CD8-positive, alpha-beta T cell (primary cell): ENCODE measurements at places on chromosomes 4 and X.

DNA sequence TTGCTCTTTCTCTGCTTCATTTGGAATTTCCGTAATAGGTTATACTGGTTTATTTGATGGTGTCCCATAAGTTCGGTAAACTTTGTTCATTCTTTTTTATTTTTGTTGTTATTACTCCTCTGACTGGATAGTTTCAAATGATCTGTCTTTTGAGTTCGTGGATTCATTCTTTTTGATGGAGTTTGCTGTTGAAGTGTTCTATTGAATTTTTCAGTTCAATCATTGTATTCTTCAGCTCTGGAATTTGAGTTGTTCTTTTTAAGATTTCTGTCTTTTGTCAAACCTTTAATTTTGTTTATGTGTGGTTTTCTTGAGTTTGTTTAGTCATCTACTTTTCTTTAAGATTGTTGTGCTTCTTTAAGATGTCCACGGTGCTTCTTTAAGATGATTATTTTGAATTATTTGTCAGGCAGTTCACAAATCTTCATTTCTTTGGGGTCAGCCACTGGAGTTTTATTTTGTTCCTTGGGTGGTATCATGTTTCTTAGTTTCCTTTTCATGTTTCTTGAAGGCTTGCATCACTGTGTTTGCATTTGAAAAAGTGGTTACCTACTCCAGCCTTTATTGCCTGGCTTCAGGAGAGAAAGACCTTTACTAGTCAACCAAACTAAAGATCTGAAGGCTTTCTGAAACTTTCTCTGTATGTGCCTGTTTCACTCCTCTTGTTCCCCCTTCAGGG lies 154.8 kb upstream of the ANXA3 start:
- no peak for DNase-seq

DNA sequence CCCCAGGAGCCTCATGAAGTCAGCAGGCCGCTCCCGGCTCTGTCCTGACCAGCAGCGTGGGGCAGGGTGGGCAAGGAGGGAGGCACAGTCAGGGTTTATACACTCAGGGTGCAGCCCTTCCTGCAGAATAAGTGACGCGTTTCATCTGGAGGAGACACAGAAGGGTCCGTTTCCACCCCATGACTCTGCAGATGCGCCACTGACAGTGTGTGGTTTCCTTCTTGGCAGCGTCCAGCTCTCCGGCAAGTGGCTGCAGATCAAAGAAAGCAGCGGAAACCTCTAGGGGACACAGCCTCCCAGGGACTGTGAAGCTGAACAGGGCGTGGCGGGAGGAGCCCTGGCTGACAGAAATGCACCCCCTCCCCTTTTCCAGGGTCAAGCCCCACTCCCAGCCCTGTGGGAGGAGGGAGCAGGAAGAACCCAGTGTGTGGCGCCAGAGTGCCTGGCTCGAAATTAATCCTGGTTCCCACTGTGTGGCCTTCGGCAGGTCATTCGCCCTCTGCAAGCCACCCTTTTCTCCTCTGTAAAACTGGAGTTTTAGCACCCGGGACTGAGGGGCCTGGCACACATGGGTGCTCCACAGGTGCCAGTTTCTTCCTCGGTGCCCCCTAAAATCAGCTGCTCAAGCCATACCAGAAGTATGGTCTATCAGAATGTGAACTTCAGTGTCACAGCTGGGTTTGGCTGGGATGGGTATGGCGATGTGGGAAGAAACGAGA lies 17.3 kb upstream of the TBC1D14 start:
- no peak for DNase-seq

DNA sequence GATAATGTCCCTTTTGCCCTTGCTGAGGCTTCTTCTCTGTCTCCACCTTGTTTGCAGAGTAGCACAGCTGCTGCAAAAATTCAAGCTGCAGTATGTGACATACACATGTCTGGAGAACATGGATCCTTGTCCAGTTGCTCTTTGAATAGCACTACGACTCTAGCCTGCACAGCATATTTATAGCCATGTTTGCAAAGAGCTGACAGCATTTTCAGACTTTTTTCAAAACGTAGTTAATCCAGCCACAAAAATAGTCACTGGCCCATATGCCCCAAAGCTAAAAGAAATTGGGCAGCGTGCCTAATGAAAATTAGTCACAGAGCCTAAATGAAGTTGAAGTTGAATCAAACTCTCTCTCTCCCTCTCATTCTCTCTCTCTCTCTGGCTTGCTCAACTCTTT lies 17.5 kb downstream of the SLC16A2 start:
- DNase-seq: no peak

- DNase-seq: no peak
These were observed 670.1 kb upstream of the EPHA5 start for GRCh38 chr4:66340286-66340893.

- DNase-seq: no peak
These were observed 109.3 kb downstream of the FAM53A start for GRCh38 chr4:1574601-1575417.

- DNase-seq: no peak
These were observed 7.3 kb upstream of the DTHD1 start for GRCh38 chr4:36274158-36274557.

- DNase-seq: no peak
These were observed 2.2 kb downstream of the SLIT2 start for GRCh38 chr4:20253735-20254409.

DNA sequence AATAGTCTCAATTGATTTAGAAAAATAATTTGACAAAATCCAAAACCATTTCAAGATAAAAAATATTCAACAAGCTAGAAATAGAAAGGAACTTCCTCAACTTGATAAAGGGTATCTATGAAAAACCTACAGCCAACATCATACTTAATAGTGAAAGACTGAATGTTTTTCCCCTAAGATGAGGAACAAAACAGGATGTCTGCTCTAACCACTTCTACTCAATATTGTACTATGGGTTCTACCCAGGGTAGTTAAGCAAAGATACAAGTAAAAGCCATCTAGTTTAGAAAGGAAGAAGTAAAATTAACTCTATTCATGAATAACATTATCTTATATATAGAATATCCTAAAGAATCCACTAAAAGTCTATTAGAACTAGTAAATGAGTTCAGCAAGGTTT lies 21.5 kb upstream of the SYTL5 start:
- no peak for DNase-seq

DNA sequence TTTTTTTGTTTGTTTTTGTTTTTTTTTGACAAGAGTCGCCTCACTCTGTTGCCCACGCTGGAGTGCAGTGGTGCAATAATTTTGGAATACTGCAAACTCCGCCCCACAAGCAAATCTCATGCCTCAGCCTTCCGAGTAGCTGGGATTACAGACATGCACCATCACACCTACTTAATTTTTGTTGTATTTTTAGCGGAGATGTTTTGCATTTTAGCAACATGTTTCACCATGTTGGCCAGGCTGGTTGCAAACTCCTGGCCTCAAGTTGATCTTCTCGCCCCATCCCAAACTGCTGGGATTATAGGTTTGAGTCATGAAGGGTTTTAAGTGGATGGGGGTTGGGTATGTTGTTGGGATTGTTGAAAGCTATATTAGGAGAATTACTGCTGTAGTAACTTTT lies 270.9 kb upstream of the LCORL start:
- DNase-seq: no peak

DNA sequence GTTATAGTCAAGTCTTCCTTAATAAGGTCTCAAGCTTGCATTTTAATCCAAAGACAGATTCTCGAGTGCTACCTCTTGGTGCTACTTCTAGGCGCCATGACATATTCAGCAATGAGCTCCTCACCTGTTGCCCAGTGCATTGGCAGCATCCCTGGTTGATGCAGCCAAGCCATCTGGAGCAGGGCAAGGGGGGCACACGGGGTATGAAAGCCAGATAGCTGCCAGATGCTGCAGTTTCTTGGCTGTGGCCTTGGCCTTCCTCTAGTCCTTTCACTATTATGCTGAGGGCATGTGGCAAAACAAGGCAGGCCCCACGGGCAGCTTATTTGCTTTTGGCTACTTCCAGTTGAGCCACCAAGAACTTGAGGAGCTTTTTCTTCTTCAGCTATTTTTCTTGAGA lies 168.6 kb upstream of the PGRMC2 start:
- no peak for DNase-seq

GRCh38 chr4:79982601-79983322 lies 90.3 kb downstream of the ANTXR2 start:
- no peak for DNase-seq

GRCh38 chrX:470686-471085 lies 84.0 kb upstream of the PPP2R3B start:
- no peak for DNase-seq

- no peak for DNase-seq
These were observed 256.0 kb upstream of the SFRP2 start for GRCh38 chr4:154044742-154045485.

DNA sequence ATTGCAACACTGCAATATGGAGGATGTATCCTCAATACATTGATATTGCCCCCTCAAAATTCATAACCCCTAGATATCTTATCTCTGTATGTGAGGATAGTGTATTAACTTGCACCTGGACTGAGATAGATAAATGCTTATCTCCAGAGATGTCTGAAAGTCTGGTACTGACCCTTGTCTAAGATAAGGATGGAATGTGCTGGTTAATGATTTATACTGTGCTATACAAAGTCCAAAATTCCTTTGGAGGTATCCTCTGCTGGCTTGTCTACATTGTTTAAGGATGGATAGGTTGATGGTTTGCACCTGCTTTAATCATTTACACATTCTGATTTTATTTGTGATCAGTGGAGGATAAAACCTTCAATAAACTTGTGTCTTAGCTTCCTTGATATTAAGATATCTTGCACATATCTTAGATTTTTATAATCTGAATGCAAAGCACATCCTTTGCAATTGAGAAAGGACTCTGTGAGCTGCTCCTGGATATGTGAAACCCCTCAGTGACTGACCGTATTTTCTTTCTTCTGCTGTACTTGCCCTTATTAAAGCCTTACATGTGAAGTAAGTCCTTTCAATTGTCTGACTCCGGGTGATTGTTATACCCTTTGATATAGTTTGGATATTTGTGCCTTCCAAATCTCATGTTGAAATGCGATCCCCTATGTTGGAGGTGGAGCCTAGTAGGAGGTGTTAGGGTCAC lies 430.3 kb upstream of the MAOA start:
- DNase-seq: no peak

- DNase-seq: no peak
These were observed 138.0 kb downstream of the RPA4 start for GRCh38 chrX:97021680-97022079.

- DNase-seq: no peak
These were observed 82.5 kb downstream of the TBC1D9 start for GRCh38 chr4:140673729-140674128.

DNA sequence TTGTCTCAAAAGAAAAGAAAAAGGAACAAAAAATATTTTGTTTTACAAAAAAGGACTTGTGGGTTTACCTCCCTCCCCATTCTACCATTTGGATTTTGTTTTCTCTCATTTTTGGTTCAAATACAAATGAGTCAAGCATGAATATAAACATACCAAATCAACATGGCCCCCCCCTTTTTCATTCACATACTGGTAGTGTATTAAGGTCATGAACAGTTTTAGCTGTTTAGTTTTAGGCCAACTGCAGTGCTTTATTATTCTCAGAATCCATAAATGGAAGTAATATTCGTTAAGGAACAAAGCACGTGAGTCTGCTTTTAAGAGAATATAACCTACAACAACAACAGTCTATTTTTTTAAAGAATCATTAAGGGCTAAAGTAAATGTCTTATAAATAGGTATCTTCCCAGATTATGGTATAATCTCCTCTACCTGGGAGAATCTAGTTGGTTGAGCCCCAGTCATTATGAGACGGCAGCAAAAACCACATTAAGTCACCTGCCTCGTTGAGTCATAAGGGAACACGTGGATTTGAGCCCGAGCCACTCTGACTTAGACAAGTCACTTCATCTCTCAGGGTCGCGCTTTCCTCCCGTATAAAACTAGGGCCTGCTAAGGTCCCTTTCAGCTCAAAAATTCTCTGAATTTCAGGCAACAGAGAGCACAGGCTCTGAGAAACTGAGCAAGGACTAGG lies 26.7 kb downstream of the BCLAF3 start:
- DNase-seq: no peak

GRCh38 chr4:8391972-8392371 lies 48.6 kb downstream of the ACOX3 start:
- DNase-seq: no peak

DNA sequence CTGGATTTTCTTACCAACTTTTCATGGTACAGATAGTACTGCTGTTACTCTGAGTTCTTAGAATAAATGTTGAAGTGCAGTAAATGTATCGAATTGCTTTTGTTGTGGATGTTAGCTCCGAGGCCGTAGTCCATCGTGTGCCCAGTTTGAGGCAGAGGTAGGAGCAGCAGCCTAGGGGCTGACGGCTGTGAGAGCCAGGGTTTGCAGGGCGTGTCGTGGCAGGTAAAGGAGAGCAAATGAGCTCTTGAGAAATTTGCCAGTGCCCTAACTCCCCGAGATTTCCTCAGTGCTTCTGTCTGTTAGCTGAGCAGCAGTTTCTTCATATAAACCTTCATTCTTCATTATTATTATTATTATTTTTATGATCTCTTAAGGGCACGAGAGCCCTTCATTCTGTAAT lies 21.6 kb downstream of the PRIMPOL start:
- DNase-seq: no peak

- DNase-seq: no peak
These were observed 61.9 kb downstream of the TSC22D3 start for GRCh38 chrX:107713543-107714205.

DNA sequence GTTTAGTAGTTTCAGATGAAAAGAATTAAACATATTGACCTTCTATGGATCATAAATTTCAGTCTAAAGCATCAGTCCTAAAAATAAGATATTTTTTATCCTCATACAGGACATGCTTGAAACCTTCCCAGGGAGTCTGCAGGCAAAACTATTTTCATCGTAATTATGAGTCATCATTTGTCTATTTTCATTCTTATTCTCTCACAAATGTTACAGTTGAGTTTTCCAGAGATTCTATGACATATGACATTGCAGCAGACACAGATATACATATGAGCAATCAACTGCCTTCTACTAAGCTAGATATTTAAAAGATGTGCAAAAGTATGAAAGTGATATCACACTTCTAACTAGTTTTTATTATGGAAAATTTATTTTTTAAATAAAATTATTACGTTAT lies 398.0 kb downstream of the MAGEB5 start:
- DNase-seq: no peak
